ENCODE measurements at places on chromosomes 2 and 18.

- DNase-seq, result no peak
Observed at GRCh38 chr2:142725386-142725785, 152.1 kb upstream of the KYNU start.

- no peak for DNase-seq
Observed at GRCh38 chr2:58965602-58966001, 724.5 kb upstream of the FANCL start.

DNA sequence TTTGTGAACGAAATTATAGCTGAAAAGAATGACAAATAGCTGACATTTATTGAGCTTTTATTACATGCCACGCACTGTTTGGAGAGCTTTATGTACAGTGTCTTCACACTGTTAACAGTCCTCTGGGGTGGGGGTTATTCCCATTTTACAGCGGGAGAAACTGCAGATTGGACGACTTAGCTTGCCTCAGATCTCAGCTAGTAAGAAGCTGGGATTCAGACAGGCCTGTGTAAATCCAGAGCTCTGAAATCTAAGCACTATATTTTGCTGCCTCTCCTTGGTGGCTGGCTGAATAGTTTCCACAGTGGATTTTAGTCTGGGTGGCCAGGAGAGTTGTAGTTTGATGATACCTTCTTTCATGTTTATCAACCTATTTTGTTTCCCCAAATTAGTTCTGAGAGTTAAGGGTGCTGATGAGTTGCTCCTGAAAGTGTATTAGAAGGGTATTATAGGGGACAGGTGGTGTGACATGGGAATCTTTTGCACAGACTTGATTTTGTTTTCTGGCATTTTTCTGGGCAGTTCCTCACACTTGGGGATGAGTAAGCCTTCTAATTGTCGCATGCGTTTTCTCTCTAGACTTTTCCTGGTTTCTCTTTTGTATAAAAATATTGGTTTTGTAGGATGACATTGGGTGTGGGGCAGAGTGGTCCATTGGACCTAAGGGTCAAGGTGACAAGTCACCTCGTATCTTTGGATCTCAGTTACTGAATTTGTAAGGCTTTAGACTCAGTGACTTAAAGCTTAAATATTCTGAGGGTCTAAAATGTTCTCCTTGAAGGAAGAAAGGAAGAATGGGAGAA lies 1.5 kb downstream of the ACSL3 start:
- no peak for DNase-seq

GRCh38 chr2:1585635-1586034 lies 158.7 kb downstream of the PXDN start:
- no peak for DNase-seq

DNA sequence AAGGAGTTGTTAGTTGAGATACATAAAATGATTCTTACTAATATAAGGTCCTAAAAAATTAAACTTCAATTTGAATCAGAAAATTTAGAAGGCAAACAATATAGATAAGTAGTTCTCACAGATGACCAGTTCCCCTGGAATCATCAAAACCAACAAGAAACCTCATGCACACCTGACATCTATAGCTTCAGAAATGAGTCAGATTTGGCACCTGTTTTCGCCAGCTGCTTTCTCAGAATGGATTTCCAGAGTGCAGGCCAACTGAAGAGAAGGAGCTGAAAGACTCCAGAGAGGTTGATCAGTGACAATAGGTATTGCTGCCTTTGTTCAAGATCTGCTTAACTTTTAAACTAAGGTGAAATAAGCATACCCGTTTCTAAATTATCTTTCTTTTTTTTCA lies 192.4 kb downstream of the RDH14 start:
- no peak for DNase-seq

DNA sequence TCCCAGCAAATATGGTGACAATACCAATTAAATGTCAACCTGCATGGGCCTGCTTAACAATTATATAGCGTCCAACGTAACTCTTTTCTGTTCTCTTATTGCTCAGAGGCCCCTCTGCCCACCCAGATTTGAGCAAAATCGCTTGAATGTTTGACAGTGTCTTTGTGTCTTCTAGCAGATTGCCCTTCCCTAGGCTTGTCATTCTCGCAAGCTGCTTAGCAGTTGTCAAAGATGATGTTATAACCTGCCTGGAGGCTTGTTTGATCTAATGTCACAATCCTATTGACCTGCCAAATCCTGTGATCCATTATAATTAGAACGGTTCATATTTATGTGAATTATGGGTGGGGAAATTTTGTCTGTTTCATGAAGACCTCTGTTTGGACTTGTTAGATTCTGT lies 108.8 kb downstream of the FARSB start:
- no peak for DNase-seq

- DNase-seq, result no peak
Observed at GRCh38 chr2:36357847-36358659, 2.5 kb downstream of the CRIM1 start.

GRCh38 chr2:226093364-226093763 lies 693.9 kb downstream of the NYAP2 start:
- no peak for DNase-seq
